Cardiac atrium fibroblast (primary cell): ENCODE measurements at places on chromosomes 4 and X. TPM values are rescaled to one million over a fixed set of nuclear protein-coding genes. Genes with fewer than 3 reads are reported as not detected.

ATOH1 gene
- total RNA-seq, result not detected in 2 replicates

TAF7L gene
- total RNA-seq, result not detected in 2 replicates

GPR173 gene
- total RNA-seq, result 1.3 TPM in 2 replicates

NDNF gene
- total RNA-seq, result under 0.01 and 0.16 TPM in 2 replicates

AGA gene
- 26.2 and 30.1 TPM in 2 replicates for total RNA-seq

NDP gene
- 0.54 and 2.6 TPM in 2 replicates for total RNA-seq

KLF8 gene
- total RNA-seq, result 1.4 and 2.1 TPM in 2 replicates

EVC gene
- total RNA-seq, result 25.3 and 34.1 TPM in 2 replicates

CT45A9 gene
- total RNA-seq, result not detected in 2 replicates

GAGE12E gene
- not detected in 2 replicates for total RNA-seq

DCHS2 gene
- total RNA-seq, result not detected in 2 replicates

EGFL6 gene
- not detected in 2 replicates for total RNA-seq

IQCM gene
- not detected in 2 replicates for total RNA-seq
